ENCODE measurements at places on chromosomes 5 and 9. TPM values are rescaled to one million over a fixed set of nuclear protein-coding genes. Genes with fewer than 3 reads are reported as not detected.

GRCh38 chr5:167451076-167451475 lies 840.4 kb upstream of the WWC1 start:
- H3K4me3 ChIP-seq, result no peak overlapping the region
- H3K27me3 ChIP-seq, result no peaks in the 10 kb centered on the region
- no peaks in the 10 kb centered on the region for H3K36me3 ChIP-seq
- H3K4me1 ChIP-seq, result peaks cover 4% of the 10 kb centered on the region
- no peak overlapping the region for H3K27ac ChIP-seq
- DNase-seq, result no peak

- H3K27me3 ChIP-seq, result peaks cover 7% of the 10 kb centered on the region
- H3K4me1 ChIP-seq, result peaks cover 42% of the 10 kb centered on the region
- H3K27ac ChIP-seq, result peak overlapping the region; percentile 95
Observed at GRCh38 chr5:80204808-80205614, 50.8 kb downstream of the SERINC5 start.

GRCh38 chr5:8349855-8350254 lies 480.9 kb downstream of the MTRR start:
- peaks cover 2% of the 10 kb centered on the region for H3K27me3 ChIP-seq
- no peaks in the 10 kb centered on the region for H3K36me3 ChIP-seq
- H3K27ac ChIP-seq, result no peak overlapping the region
- no peak overlapping the region for H3K4me3 ChIP-seq
- no peak for DNase-seq

DNA sequence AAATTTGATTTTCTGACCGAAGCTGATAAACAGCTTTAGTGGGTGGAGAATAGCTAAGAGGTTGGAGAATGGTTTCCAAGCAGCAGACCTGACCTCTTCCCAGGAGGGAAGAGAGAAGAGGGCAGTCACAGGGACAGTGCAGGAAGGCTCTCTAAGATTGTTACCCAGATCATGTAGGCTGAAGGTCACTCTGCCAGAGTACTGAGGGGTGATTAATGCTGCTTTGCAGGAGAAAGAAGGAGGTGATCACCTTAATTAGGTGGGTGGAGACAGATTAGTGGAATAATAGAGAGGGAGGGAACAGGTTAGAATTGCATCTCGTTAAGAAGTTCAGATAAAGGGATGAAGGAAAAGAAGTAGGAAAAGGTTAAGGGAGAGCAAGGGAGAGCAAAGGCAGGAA lies 440.5 kb downstream of the BRINP1 start:
- no peaks in the 10 kb centered on the region for H3K4me1 ChIP-seq
- no peak for DNase-seq
- H3K36me3 ChIP-seq, result no peaks in the 10 kb centered on the region
- H3K27me3 ChIP-seq, result no peaks in the 10 kb centered on the region
- no peak overlapping the region for H3K27ac ChIP-seq

DNA sequence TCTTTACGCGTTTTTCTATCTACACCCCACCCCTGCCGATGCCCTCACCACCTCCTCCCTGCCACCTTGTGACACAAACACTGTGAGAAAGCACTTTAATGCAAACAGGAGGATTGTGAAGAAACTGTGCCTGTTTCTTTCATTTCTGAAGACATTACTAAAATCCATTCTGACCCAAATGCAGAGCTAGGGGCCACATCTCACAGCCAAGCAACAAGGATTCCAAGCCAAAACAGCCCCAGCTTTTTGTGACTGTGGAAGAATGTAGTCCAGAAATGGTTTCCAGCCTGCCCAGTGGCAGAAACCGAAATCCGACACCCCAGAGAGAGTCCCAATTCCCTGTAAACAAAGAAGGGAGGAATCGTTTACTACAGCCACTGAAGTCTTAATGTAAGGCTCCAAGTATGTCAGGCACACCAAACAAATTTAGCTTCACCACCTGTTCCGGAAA lies 190.9 kb downstream of the TTC39B start:
- DNase-seq, result no peak
- H3K27me3 ChIP-seq, result no peaks in the 10 kb centered on the region
- H3K27ac ChIP-seq, result no peak overlapping the region
- H3K4me1 ChIP-seq, result no peaks in the 10 kb centered on the region
- H3K4me3 ChIP-seq, result no peak overlapping the region
- H3K36me3 ChIP-seq, result no peaks in the 10 kb centered on the region

- DNase-seq, result no peak
- no peaks in the 10 kb centered on the region for H3K27me3 ChIP-seq
- H3K36me3 ChIP-seq, result no peaks in the 10 kb centered on the region
- no peak overlapping the region for H3K27ac ChIP-seq
Observed at GRCh38 chr9:84703793-84704192, 34.3 kb downstream of the NTRK2 start.

GRCh38 chr5:9056046-9056445 lies 489.8 kb downstream of the SEMA5A start:
- no peaks in the 10 kb centered on the region for H3K4me1 ChIP-seq
- DNase-seq, result no peak
- no peak overlapping the region for H3K4me3 ChIP-seq
- no peaks in the 10 kb centered on the region for H3K36me3 ChIP-seq
- H3K27me3 ChIP-seq, result no peaks in the 10 kb centered on the region
- H3K27ac ChIP-seq, result no peak overlapping the region

DNA sequence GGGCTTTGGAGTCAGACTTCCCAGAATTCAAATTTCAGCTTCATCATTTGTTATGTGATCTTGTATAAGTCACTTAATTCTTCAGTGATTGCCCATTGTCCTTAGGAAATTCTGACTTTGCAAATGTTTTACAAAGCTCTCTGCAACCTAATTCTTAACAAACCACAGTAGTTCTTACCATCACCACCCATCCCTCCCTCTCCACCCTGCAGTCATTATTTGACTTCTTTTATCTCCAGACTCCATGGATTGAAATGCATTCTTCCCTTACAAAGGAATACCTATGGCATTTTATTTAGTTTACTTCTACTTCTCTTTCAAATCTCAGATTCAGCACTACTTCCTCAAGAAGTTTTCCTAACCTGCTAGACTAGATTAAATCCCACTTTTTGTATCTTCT lies 23.1 kb downstream of the SHLD3 start:
- peaks cover 4% of the 10 kb centered on the region for H3K36me3 ChIP-seq
- H3K4me1 ChIP-seq, result no peaks in the 10 kb centered on the region
- H3K4me3 ChIP-seq, result no peak overlapping the region
- no peak for DNase-seq
- H3K27me3 ChIP-seq, result no peaks in the 10 kb centered on the region

- H3K27ac ChIP-seq, result no peak overlapping the region
- H3K4me1 ChIP-seq, result peaks cover 2% of the 10 kb centered on the region
- peaks cover 6% of the 10 kb centered on the region for H3K27me3 ChIP-seq
- H3K4me3 ChIP-seq, result no peak overlapping the region
- DNase-seq, result no peak
Observed at GRCh38 chr9:107650321-107650720, 160.8 kb upstream of the KLF4 start.

GRCh38 chr9:94741866-94742265 lies 15.4 kb downstream of the AOPEP start:
- H3K27me3 ChIP-seq, result peaks cover 3% of the 10 kb centered on the region
- no peak overlapping the region for H3K27ac ChIP-seq
- H3K4me1 ChIP-seq, result peaks cover 5% of the 10 kb centered on the region

DNA sequence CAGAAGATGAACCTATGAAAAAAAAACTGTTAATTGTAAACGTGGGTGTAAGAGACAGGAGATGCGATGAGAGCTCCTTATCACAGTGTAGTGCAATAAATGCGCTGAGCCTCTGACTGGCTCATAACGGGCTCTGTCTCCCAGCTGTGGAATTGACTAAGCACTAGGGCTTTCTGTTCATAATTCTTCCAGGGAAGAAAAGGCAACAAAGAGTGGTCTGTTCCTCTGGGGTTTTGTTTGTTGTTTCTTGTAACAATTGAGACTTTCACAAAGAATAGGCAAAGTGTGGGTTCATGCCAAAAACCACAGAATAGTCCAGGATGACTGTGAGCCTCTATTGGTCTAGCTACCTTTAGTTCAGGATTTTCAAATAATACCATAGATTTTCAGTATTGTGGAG lies 39.4 kb downstream of the UBE2QL1 start:
- DNase-seq, result no peak
- no peak overlapping the region for H3K4me3 ChIP-seq
- peaks cover 6% of the 10 kb centered on the region for H3K27me3 ChIP-seq
- no peak overlapping the region for H3K27ac ChIP-seq

GRCh38 chr5:170307575-170308465 lies 10.2 kb upstream of the LCP2 start:
- no peaks in the 10 kb centered on the region for H3K36me3 ChIP-seq
- DNase-seq, result no peak
- H3K27me3 ChIP-seq, result peaks cover 1% of the 10 kb centered on the region
- no peak overlapping the region for H3K27ac ChIP-seq
- no peak overlapping the region for H3K4me3 ChIP-seq

- DNase-seq, result no peak
- H3K4me3 ChIP-seq, result peak overlapping the region; percentile 47
- H3K4me1 ChIP-seq, result peaks cover 18% of the 10 kb centered on the region
- H3K36me3 ChIP-seq, result peaks cover 3% of the 10 kb centered on the region
- peaks cover 9% of the 10 kb centered on the region for H3K27me3 ChIP-seq
Observed at GRCh38 chr5:172421-172820, 18.9 kb upstream of the LRRC14B start.

DNA sequence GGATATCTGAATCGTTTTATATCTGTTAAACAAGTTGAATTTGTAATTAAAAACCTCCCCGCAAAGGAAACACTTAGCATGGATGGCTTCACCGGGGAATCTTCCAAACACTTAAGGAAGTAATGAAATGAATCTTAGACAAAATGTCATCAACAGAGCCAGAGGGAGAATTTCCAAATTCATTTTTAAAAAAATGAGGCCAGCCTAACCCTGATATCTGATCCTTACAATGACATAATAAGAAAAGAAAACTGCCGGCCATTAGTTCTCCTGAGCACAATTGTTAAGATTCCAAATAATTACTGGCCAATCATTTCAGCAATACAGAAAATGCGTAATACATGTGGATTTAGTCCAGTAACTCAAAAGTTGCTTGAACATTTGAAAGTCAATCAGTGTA lies 6.1 kb upstream of the KIF12 start:
- H3K27ac ChIP-seq, result no peak overlapping the region
- H3K36me3 ChIP-seq, result no peaks in the 10 kb centered on the region
- peaks cover 9% of the 10 kb centered on the region for H3K27me3 ChIP-seq
- H3K4me1 ChIP-seq, result no peaks in the 10 kb centered on the region
- DNase-seq, result no peak

Gene TRPM3
- total RNA-seq, result 0.54 TPM

Gene FOXD4L6
- not detected for total RNA-seq

Gene AQP7
- total RNA-seq, result 0.64 TPM

Gene IL5
- total RNA-seq, result not detected
